Fibroblast of gingiva (primary cell): ENCODE measurements at places on chromosomes 2 and 18.

DNA sequence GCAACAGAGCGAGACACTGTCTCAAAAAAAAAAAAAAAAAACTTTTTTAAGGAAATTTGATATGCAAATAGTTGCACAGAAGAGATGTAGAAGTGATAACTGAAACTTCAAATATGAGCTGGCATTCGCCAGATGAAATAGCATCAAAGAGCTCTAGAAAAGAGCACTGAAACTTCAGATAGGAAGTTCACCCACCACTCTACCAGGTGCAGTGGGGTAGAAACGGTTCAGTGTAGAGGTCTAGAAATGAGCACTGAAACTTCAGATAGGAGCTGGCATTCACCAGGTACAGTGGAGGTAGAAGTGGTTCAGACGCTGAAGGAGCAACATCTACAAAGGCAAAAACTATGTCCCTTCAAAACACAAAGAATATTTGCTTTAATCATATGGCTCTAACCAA is 9.0 kb upstream of the ONECUT2 start:
- no peak for DNase-seq

- DNase-seq, result peak; percentile 83
Measured at GRCh38 chr2:9771481-9772017, 71.7 kb upstream of the TAF1B start.

GRCh38 chr2:120759543-120760331 is 24.1 kb downstream of the GLI2 start:
- no peak for DNase-seq

DNA sequence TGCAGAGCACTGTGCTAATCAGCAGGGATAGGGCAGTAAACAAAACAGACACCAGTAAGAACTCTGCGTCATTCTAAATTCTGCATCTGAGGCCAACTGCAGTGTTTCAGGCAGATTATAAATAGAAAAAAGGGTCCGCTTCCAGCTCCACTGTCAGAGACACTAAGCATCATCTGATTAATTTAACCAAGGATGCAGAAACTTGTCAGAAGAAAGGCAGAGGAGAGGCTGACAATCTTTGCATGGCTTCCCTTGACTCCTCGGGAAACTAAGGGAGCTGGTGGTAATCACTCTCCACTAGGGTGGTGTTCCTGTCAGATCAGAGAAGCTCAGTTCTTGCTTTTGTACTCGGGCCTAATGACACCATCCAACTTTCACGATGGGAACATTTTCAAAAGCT is 123.5 kb downstream of the DNAH6 start:
- DNase-seq, result no peak

DNA sequence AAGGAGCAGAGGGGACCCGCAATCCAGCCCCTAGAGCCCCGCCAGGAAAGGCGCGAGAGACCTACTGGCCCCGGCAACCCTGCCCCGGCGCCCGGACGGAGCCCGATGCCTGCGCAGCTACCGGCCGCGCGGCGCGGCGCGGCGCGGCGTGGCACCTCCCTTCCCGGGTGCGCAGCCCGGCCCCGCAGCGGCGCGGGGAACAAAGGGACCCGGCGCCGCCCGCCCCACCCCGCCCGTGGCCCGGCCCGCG is 307 bp downstream of the CDH2 start:
- no peak for DNase-seq

GRCh38 chr2:81324046-81324445 is 1019.5 kb upstream of the LRRTM1 start:
- no peak for DNase-seq

- DNase-seq, result no peak
Measured at GRCh38 chr2:115165529-115166109, 723.2 kb downstream of the DPP10 start.

DNA sequence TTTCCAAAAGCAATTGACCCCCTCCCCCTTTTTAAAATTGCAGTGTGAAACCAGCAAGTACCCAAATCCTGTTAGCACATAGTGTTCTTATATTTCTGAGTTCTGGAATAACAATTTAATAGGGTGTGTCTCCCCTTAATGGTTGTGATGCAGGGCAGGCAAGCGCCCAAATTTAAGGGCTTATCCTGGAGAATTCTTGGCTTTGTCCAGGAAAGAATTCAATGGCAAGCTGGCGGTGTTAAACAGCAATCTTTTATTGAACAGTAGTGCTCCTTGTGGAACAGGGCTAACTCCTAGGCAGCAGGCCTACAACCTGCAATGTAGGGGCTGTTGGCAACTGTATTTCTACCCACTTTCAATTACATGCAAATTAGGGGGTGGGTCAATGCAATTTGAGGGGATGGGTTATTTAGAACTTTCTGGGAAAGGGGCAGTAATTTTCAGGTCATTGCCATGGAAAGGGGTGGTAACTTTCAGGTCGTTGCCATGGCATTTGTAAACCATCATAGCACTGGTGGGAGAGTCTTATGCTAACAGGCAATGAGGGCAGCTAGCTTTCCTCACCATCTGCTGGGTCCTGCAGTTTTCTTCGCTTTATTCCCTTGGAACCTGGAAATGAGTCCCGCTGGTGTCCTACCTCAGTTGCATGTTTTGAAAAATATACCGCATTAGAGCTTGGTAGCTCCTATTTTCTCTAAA is 149.0 kb upstream of the KCTD1 start:
- DNase-seq, result no peak

- DNase-seq, result no peak
Measured at GRCh38 chr18:30765247-30765646, 277.3 kb downstream of the DSC3 start.

GRCh38 chr2:241149675-241149924 is 328 bp upstream of the PASK start:
- DNase-seq, result no peak

GRCh38 chr18:23194155-23194996 is 59.1 kb downstream of the CABLES1 start:
- no peak for DNase-seq

- DNase-seq, result no peak
Measured at GRCh38 chr2:9407363-9407811, 15.9 kb downstream of the ITGB1BP1 start.

- DNase-seq, result no peak
Measured at GRCh38 chr2:236395067-236395466, 130.9 kb upstream of the ASB18 start.

- no peak for DNase-seq
Measured at GRCh38 chr2:172428832-172429210, 1.4 kb downstream of the ITGA6 start.

GRCh38 chr2:121887513-121888188 is 132.2 kb downstream of the TSN start:
- no peak for DNase-seq

GRCh38 chr2:58497168-58497567 is 256.0 kb upstream of the FANCL start:
- no peak for DNase-seq

- DNase-seq, result peak; percentile 24
Measured at GRCh38 chr2:40625849-40626248, 174.0 kb upstream of the SLC8A1 start.

DNA sequence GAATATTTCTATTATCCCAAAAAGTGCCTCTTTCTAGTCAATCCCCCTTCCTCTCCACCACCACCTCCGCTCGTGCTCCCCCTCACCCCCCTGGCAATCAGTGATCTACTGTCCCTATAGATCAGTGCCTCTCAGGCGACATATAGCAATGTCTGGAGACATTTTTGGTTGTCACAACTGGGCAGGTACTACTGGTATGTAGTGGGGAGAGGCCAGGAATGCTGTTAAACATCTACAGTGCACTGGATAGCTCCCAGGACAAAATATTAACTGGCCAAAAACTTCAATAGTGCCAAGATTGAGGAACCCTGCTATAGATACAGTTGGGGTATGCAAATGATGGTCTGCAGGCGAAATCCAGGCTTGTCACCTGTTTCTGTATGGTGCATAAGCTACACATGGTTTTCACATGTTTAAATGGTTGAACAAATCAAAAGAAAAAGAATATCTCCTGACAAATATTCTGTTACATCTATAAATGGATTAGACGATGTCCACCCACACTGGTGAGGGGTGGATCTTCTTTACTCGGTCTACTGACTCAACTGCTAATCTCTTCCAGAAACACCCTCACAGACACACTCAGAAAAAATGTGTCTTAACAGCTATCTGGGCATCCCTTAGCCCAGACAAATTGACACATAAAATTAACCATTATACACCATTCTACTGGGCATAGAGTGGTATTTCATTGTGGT is 25.5 kb downstream of the DPYSL5 start:
- no peak for DNase-seq

GRCh38 chr2:61705625-61706024 is 148.2 kb downstream of the FAM161A start:
- DNase-seq, result no peak

GRCh38 chr18:59419386-59419785 is 60.3 kb upstream of the LMAN1 start:
- peak; percentile 85 for DNase-seq

DNA sequence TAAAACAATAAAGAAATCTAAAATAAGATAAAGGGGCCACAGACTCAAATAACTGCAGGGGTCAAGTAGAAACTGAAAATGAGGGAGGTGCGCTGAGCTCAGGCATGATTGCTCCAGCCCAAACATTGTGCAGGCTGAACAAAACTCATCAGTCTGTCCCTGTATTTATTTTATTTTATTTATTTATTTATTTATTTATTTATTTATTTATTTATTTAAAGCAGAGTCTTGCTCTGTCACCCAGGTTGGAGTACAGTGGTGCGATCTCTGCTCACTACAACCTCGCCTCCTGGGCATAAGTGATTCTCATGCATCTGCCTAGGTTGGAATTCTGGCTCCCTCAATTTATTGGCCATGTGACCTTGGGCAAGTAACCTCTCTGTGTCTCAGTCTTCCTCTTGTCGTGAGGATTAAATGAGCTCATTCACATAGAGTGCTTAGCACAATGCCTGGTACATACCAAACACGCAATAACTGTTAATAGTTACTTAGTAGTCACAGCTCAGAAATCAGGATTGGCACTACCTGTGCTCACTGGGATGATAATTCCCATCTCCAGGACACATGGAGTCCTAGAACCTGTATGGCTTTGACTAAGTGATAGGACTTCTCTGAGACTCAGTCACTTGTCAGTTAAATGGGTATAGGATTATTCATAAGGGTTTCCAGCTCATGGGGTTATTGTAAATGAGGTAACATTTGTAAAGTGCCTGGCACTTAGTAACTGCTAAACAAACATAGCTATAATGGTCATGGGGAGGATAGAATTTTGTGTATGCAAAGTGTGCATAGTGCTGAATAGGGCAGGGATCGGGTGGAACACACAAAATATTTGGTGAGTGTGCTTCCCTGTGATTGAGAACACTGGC is 6.0 kb downstream of the SPEG start:
- DNase-seq, result no peak

DNA sequence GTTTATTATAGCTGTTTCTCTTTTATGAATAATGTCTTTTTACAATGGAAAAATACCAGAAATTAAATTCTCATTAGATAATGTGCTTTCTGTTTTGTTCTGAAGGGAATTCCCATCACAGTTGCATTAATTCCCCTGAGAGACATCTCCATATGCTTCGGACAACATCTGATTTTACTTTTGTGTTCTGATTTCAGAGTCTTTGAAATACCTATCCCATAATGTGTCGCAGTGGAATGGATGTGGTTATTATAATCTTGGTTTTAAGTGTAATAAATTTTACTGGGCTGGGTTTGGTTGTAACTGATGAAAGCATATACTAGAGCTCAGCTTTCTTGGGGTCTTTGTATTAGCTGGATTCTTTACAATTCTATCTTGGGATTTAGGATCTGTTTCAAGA is 12.5 kb downstream of the SPTBN1 start:
- DNase-seq, result peak; percentile 93

- DNase-seq, result no peak
Measured at GRCh38 chr2:75928093-75928492, 217.4 kb upstream of the GCFC2 start.

DNA sequence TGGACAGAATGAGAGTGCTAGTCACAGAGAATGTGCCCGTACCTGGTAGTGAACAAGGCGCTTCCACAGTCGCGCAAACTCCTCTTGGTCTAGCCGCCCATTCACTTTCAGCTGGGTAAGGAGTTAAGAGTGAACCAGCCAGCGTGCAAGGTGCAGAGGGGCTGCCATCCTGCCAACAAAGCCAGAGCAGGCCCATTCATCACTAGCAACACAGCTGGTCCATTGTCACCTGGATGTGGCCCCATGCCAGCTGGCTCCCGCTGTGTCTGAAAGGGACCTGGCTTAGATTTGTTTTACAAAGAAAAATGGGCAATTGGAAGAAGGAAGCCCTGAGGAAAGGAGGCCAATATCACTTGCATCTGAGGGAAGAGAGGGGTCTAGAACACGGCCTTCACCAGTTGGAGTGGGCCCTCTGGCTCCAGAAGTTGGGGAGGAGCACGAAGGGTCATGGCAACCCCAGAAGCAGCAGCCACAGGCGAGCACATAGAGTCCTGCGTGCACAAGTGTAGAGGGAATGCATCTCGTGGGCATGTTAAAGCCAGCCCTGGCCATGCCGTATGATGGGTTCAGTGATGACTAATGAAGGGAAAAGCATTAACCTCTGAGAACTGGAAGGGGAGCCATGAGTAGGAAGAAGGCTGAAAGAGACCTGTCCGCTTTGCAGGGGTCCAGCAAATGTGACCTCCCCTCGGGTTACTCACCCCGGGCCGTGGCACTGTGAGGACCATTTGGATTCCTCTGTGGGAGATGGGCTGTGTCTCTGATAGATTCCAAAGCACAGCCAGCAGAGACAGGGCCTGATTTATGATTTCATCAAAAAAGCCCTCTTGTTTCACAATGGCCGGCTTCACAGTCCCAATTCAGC is 70.6 kb downstream of the CAPN13 start:
- no peak for DNase-seq

DNA sequence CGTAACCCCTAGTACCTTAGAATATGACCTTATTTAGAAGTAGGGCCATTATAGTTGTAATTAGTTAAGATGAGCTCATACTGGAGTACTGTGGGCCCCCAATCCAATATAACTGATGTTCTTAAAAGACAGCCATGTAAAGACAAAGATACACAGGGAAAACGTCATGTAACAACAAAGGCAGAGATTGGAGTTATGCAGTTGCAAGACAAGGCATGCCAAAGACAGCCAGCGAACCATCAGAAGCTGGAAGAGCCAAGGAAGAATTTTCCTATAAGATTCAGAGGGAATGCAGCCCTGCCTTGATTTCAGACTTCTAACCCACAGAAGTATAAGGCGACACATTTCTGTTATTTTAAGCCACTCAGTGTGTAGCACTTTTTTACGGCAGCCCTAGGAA is 55.9 kb upstream of the TLK1 start:
- no peak for DNase-seq

GRCh38 chr2:170885130-170885791 is 43.8 kb upstream of the GORASP2 start:
- no peak for DNase-seq

- no peak for DNase-seq
Measured at GRCh38 chr2:158659483-158659882, 135.6 kb upstream of the DAPL1 start.
